ENCODE measurements at places on chromosomes 2 and 18.
A peak's percentile ranks its signal among the peaks of the same experiment; 100 is the strongest.

- no peak for DNase-seq
These were observed 27.6 kb downstream of the SLC40A1 start for GRCh38 chr2:189552991-189553404.

DNA sequence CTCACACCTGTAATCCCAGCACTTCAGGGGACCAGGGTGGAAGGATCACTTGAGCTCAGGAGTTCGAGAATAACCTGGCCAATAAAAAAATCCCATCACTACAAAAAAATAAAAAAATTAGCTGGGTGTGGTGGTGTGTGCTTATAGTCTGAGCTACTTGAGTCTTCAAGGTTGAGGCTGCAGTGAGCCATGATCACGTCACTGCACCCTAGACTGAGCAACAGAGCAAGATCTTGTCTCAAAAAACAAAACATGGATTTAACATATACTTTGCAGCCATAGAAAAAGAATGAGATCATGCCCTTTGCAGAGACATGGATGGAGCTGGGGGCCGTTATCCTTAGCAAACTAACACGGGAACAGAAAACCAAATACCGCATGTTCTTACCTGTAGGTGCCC lies 22.2 kb downstream of the SH2D6 start:
- no peak for DNase-seq

- no peak for DNase-seq
These were observed 660.5 kb downstream of the LRRTM4 start for GRCh38 chr2:76861708-76862107.

GRCh38 chr2:190674966-190675650 lies 26.2 kb downstream of the NAB1 start:
- no peak for DNase-seq

DNA sequence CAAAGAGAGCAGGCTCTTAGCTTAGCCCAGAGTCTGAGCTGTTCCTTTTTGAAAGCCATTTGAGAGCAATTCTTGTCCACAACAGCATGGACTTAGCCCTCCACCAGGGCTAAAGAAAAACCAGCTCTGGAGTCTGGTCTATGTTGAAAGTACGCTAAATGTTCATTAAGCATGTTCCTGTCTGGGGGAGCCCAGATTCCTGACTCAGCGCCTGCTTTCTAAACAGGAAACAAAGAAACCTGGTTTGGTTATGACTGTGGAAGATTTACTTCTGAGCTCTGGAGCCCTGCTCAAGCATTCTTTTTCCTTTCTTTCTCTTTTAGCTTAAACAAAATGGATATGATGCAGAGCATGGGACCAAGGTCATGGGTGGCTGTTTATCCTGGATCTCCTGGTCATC lies 279.8 kb downstream of the RBM43 start:
- no peak for DNase-seq

- peak; percentile 99 for DNase-seq
These were observed 348.0 kb downstream of the GPD2 start for GRCh38 chr2:156784020-156784701.
